ENCODE measurements at places on chromosomes 1 and 21. TPM values are rescaled to one million over a fixed set of nuclear protein-coding genes. Genes with fewer than 3 reads are reported as not detected.

DNA sequence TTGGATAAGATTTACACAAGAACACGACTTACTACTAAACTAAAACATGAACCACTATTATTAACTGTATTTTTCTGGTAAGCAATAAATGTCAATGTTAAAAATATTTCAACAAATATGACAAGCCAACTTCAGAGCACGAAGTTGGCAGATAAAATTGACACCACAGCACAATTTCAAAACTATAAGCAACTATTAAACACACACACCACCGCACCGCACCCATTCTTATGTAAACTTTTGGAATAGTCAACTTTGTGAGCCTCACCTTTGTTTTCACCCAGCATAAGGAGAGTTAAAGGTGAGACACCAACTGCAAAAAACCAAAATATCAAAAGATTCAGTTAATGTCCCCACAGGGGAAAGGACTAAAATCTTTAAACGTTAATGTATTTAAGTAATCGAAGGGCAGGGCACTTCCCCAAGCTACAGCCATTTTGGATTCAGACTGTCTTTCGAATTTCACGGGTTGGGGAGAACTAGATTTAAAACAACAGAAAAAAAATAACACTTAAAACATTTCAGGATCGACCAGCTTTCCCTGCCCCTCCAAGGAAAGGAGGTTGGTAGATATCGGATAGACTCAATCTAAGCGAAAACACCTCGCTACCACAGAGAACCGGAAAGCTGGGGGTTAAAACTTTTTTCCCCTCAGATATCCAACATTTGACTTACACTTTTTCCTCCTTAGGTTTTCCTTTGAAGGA is 872 bp downstream of the GPBP1L1 start:
- DNase-seq, result no peak

REN gene
- not detected for total RNA-seq

DNA sequence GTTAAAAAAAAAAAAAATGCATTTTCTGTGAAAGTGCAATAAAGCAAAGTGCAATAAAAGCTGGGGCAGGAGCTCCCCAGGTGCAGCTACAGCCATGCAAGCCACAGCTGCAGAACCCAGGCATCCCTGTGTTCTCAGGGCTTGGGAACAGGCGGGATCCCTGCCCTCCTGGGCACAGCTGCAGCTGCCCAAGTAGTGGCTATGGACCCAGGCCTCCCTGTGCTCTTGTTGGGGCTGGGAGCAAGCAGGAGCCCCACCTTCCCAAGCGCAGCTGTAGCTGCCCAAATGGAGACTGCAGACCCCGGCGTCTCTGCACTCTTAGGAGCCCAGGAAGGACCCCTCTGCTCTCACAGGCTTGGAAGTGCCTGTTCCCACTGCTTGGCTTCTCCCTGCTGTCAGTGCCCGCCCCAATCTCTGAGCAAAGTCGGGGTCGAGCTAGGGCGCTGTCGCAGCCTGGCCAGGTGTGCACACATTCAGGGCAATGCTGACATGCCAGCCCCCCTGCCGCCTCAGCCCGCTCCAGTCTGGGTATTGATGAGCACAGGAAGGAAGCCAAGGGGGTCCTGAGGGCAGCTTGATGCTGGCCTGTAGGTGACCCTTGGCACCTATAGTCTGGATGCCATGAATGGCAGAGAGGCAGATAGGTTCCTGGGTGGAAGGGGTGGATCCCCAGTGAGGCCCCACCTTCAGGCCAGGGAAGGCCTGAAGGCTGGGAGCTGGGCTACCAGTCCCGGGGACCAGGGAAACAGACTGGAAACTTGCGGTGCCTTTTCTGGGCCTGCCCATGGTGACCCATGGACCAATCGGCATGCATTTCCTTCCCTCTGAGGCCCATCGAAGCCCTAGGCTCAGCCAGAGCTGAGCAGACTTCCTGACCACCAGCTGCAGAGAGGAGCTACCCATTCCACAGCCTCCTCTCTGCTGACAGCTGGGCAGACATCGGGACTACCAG is 58.6 kb downstream of the RRAGC start:
- no peak for DNase-seq

- DNase-seq, result no peak
Measured at GRCh38 chr1:45995298-45995697, 137.1 kb downstream of the PIK3R3 start.

- DNase-seq, result no peak
Measured at GRCh38 chr1:232773752-232774151, 31.5 kb upstream of the MAP10 start.
